ENCODE measurements at places on chromosomes 16 and 17.

- no peak for DNase-seq
Measured at GRCh38 chr17:63634816-63635215, 12.6 kb downstream of the MAP3K3 start.

DNA sequence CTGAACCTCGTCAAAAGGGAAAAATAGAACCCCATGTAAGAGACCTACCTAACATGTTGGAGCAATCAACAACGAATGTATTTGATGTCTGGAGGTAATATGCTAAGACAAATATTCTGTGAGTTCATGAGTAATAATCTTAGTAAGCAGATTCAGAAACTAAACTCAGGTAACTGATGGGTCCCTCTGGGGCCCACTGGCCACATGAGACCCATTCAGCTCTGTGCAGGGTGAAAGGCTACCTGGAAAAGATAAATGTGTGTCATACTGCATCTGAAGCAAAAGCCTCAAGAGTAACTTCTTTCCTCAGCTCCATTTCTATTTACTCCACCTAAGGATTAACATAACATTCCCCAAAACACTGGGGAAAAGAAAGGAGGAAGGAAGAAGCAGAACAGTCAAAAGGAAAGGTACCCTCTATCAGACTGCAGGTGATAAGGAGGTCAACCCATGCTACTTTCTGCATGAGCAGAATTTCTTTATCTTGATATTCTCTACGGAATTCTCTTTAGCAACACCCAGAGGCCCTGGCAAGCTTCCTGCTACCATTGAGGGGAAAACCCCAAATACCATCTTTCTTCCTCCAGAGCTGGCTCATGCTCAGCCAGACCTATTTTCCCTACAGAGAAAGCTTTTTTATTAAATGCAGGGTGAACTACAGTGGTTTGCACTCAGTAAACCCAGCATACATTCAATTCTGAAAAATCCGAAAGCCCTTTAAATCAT, 37.7 kb upstream of the ABCA6 start:
- no peak for DNase-seq

DNA sequence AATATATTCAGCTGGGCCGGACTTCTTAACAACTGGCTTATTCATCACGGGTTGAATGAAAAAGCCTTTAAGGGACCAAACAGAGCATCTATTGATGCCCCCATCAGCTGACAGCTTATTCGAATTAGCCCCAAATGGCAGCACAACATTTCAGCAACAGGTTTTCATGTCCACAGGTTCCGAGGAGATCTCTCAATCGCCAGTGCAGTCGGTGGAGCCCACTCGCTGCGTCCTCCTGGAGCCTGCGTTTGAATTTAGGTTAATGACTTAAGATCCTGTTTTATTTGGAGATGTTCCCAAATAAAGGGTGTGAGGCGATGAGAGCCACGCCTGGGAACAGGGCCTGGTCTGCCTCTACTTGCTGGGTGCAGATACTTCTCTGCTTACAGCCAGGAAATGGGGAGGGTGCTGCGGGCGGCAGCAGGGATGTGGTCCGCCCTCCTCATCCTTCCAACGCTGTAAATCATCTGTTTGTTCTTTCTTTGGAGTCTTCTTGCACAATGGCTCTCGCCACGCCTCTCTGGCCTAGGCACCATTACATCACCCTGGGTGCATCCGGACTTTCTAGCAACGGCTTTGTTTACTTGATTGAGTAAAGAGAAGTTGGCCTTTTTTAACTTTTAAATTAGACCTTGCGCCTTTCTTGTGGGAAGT, 22.6 kb downstream of the NDE1 start:
- peak; percentile 79 for DNase-seq

GRCh38 chr17:75047398-75048098, 523 bp downstream of the KCTD2 start:
- peak; percentile 50 for DNase-seq

- no peak for DNase-seq
Measured at GRCh38 chr16:66935314-66936011, at the start of gene CES2. CES2 (plus strand) TSS chr16:66935516; CDS start chr16:66935636, 120 bp downstream.

- no peak for DNase-seq
Measured at GRCh38 chr17:39611401-39612112, 3.8 kb upstream of the NEUROD2 start.

GRCh38 chr16:51820176-51820575, 669.1 kb upstream of the SALL1 start:
- no peak for DNase-seq

GRCh38 chr16:17607075-17607509, 136.3 kb upstream of the XYLT1 start:
- no peak for DNase-seq

- DNase-seq: no peak
Measured at GRCh38 chr17:7110617-7111306, 3.9 kb downstream of the ASGR2 start.

DNA sequence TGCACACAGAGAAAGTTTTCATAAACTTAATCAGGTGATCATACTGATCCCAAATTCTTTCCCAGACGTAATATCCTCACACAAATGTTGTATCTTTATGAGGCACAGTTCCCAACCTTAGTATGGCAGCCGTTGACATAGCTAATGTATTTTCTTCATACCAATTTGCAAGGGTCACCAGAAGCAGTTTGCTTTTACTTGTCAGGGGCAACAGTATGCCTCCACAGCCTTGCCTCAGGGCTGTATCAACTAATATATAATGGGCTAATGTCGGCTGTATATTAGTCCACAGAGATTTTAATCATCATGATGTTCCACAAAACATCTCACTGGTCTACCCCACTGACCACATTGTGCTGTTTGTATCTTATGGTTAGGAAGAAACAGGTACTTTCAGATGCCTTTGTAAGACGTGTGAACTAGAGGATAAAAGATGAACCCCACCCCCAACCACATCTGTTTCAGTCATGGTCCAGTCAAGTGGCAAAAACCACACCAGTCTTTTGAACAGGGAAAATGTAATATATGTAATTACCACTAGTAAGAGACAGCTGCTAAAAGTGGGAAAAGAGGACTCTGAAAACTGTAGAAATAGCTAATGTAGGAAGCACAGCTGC, 55.2 kb downstream of the GAN start:
- DNase-seq: no peak

- DNase-seq: no peak
Measured at GRCh38 chr16:57240851-57241250, 4.2 kb upstream of the ARL2BP start.

GRCh38 chr17:11176549-11176948, 64.5 kb upstream of the SHISA6 start:
- no peak for DNase-seq

DNA sequence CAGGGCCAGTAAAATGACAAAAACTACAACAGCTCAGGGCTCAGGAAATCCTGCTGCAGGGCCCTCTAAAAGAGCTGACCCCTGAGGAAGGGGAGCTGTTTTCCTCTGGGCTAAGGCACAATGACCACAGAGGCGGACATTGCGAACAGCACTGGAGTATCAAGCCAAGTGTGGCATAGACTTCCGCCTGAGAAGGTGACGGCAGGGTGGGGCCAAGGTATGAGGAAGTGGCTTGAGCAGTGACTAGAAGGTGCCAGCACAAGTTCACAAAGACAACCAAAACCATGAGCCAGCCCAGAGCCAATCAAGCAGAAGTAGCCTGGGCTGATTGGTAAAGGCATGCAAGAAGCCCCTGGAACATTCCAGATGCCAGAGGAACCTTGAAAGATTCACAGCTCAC, 13.9 kb downstream of the ERN2 start:
- no peak for DNase-seq

GRCh38 chr16:51290442-51291285, 139.6 kb upstream of the SALL1 start:
- no peak for DNase-seq

GRCh38 chr17:48612456-48612853, 1.6 kb upstream of the HOXB7 start:
- no peak for DNase-seq

GRCh38 chr16:34050787-34051320, 591.4 kb downstream of the TP53TG3F start:
- DNase-seq: no peak

DNA sequence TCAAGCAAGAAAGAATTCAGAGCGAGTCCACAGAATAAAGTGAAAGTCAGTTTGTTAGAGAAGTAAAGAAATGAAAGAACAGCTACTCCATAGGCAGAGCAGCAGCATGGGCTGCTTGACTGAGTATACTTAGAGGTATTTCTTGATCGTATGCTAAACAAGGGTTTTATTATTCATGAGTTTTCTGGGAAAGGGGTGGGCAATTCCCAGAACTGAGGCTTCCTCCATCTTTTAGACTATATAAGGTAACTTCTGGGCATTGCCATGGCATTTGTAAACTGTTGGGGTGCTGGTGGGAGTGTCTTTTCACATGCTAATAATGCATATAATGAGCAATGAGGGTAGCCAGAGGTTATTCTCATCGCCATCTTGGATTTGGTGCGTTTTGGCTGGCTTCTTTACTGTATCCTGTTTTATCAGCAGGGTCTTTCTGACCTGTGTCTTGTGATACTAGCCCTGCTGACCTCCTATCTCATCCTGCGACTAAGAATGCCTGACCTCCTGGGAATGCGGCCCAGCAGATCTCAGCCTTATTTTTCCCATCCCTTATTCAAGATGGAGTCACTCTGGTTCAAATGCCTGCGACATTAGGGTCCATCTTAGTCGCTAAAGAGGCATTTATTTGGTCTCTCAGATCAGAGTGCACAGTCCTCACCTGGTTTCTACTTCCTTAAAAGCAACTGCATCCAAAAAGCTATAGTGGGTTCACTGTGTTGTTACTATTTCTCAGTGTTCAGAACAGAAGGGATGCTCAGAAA, 100.6 kb upstream of the CACNG5 start:
- DNase-seq: no peak

- DNase-seq: no peak
Measured at GRCh38 chr16:86103320-86103719, 204.4 kb downstream of the IRF8 start.

GRCh38 chr17:36183001-36183971, 6.8 kb upstream of the TBC1D3B start:
- no peak for DNase-seq

DNA sequence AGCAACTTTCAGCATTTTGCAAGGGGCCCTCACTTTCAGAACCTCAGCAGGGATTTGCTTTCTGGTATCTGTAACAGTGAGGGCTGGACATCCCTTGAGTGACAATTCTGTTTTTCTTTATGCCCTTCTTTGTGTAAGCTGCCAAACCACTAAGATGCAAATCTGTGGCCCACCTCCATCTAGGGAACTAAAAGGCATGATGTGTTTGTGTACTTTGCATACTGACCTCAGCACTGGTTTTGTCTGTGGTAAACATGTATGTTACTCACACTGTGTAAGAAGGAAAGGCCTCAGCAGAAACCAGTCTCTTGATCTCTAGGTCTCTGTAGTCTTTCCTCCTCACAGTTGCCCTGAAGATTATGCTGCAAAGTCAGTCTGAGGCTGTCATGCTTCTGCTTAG, 396.6 kb upstream of the DYNLRB2 start:
- DNase-seq: no peak

- DNase-seq: no peak
Measured at GRCh38 chr16:88290850-88291830, 91.6 kb upstream of the ZNF469 start.

GRCh38 chr16:86751076-86752030, 173.0 kb downstream of the FOXL1 start:
- DNase-seq: no peak

GRCh38 chr16:71723537-71724319, 773 bp downstream of the PHLPP2 start:
- DNase-seq: peak; percentile 87

GRCh38 chr17:9036336-9036735, 15.0 kb downstream of the NTN1 start:
- no peak for DNase-seq

GRCh38 chr16:88560714-88561484, 9.3 kb upstream of the ZC3H18 start:
- peak; percentile 29 for DNase-seq

- DNase-seq: peak; percentile 18
Measured at GRCh38 chr16:78310990-78311561, 211.6 kb downstream of the WWOX start.

GRCh38 chr17:10875984-10876555, 38.2 kb upstream of the PIRT start:
- DNase-seq: peak; percentile 59

All from activated CD4-positive, alpha-beta T cell treated with anti-CD3 and anti-CD28 coated beads for 36 hours (primary cell).